DMS153 (cell line): ENCODE measurements at places on chromosomes 13 and 19.
A peak's percentile ranks its signal among the peaks of the same experiment; 100 is the strongest.

DNA sequence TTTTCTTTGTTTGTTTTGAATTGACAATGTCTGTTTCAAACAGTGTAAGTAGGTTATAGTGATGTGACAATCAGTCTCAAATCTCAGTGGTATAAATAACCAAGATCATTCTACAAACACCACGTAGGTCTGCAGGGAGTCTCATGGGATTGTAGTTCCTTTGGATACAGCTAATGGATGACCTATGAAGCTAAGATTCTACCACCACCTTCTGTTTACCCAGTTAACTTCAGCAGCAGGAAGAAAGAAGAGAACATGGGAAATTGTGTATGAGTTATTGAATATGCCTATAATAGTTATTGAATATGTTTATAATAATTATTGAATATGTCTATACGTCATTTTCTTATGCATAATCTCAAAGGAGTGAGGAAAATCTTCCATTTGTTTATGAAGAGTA is 63.9 kb upstream of the SLITRK5 start:
- no peak for DNase-seq

- DNase-seq, result no peak
These were observed 66.3 kb upstream of the UFM1 start for GRCh38 chr13:38283346-38283745.

DNA sequence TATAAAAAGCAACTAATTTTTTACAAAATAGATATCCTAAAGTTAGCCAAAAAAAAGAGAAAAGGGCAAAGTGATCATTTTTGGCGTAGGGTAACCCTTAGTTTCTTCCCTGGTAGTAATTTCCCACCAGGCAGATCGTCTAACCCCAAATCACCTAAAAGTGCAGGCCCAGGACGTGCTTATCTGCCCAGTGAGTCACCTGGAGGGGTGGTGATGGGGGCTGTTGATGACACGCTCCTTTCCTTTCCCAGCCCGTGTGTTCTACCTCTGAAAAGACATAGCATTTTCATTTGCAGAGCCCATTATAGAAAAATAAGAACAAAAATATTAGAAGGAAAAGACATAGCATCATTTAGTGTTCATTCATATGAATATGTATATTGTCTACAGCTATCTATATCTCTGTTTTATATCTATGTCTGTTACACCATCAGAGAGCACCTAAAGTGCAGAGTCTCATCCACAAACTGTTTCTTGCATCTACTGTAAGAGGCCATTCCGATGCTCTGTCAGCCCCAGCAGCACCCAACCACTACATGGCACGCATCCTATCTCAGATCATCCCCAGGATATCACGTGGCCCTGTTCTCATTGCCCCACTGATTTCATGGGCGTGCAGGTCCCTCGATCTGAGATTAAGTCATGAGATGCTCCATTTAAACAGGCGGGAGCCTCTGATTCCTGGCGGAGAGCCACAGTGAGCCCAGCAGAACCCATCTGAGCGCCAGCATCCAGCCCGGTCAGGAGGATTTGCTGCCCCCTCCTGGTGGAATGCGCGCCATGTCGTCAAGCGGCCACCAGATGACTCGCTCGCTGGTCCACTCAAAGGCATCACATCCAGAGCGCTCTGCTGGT is 8.5 kb upstream of the LILRB3 start:
- peak; percentile 82 for DNase-seq

GRCh38 chr13:98252931-98253470 is 75.9 kb upstream of the RNF113B start:
- no peak for DNase-seq

DNA sequence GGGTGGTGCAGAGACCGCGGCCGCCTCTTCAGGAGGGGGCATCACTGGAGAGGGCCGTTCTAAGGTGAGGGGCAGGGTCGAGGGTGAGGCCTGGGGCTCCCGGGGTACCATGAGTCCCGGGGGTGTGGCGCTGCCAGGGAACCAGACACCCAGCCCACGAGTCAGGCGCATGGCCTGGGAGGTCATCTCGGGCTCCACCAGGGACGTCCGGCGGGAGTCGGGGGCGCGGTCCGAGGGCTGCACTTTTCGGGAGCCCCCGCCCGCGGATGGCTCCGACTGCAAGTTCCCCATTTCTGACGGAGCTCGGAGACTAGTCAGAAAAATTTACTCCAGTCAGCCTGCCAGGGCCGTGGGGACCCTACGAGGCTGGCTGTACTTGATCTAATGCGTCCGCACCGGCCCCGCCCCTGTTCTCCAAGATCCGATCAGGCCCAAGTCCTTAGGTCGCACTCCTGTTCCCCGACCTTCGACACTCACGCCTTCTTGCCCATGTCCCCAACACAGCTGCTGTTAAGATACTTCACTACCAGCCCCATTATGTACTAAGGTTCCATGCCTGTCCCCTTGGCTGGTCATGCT is 774 bp downstream of the GGN start:
- no peak for DNase-seq

- no peak for DNase-seq
These were observed 12.9 kb upstream of the CXCL17 start for GRCh38 chr19:42455621-42456081.

GRCh38 chr13:19622193-19622592 is 11.3 kb upstream of the MPHOSPH8 start:
- DNase-seq, result no peak

GRCh38 chr19:38833092-38833425 is 1.5 kb upstream of the ECH1 start:
- no peak for DNase-seq

GRCh38 chr13:30676672-30677071 is 58.7 kb upstream of the ALOX5AP start:
- no peak for DNase-seq

GRCh38 chr19:11995174-11995573 is 30.3 kb downstream of the ZNF763 start:
- no peak for DNase-seq

- DNase-seq, result no peak
These were observed 438.1 kb downstream of the FGF9 start for GRCh38 chr13:22108979-22109378.

DNA sequence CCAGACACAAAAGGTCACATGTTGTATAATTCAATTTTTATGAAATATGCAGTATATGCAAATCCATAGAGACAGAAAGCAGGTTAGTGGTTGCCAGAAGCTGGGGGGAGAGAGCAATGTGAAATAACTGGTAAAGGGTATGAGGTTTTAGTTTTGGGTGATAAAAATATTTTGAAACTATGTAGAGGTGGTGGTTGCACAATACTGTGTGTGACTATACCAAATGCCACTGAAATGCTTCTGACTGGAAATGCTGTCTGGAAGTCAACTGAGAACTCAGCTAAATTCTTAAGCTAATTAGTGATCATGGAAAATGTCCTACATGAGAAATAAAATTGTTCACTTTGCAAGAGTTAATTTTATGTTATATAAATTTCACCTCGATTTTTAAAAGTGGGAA is 65.3 kb upstream of the RXFP2 start:
- no peak for DNase-seq

GRCh38 chr13:40464337-40465014 is 202.0 kb downstream of the FOXO1 start:
- DNase-seq, result peak; percentile 80

GRCh38 chr13:83086948-83087347 is 795.3 kb downstream of the SLITRK1 start:
- DNase-seq, result no peak

DNA sequence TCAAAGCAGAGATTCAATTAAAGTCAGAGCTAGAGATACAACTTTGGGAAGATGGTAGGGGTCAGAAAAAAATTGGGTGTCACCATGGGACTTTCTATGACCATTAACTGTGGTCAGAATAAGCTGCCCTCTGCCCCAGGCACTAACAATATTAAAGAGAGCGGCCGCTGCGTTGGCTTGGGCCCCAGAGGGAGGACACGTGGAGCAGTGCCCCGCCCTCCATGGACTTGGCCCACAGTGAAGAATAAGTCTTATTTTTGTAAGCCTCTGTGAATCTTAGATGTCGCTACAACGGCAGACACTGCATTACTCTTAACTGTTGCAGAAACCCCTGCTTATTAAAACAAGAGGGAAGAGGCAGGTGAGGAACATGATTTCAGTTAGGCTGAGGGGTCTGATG is 172.7 kb downstream of the UQCRFS1 start:
- DNase-seq, result no peak

DNA sequence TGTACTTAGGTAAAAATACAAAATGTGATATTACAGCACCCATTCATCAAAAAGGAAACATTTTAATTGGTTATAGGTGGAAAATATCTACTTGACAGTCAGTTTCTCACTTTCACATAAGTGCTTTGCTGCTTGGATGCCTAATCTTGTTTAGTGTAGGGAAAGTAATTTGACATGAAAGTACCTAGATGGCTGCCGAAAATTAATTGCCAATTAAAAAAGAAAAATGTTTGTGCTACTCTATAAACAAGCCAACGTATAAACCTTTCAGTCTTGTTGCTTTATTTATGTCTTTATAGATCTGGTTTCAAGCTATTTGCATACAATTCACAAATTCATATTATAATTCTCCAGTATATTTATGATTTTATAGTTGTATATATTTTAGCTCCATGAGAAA is 729.9 kb downstream of the DACH1 start:
- no peak for DNase-seq

- DNase-seq, result no peak
These were observed 40.5 kb upstream of the NBEA start for GRCh38 chr13:34901572-34901971.

GRCh38 chr13:23087880-23088279 is 92.9 kb upstream of the SGCG start:
- peak; percentile 12 for DNase-seq

GRCh38 chr13:107322228-107322627 is 754.3 kb upstream of the ARGLU1 start:
- DNase-seq, result peak; percentile 12

- DNase-seq, result peak; percentile 4
These were observed 738.2 kb downstream of the GPC5 start for GRCh38 chr13:92136449-92137155.

DNA sequence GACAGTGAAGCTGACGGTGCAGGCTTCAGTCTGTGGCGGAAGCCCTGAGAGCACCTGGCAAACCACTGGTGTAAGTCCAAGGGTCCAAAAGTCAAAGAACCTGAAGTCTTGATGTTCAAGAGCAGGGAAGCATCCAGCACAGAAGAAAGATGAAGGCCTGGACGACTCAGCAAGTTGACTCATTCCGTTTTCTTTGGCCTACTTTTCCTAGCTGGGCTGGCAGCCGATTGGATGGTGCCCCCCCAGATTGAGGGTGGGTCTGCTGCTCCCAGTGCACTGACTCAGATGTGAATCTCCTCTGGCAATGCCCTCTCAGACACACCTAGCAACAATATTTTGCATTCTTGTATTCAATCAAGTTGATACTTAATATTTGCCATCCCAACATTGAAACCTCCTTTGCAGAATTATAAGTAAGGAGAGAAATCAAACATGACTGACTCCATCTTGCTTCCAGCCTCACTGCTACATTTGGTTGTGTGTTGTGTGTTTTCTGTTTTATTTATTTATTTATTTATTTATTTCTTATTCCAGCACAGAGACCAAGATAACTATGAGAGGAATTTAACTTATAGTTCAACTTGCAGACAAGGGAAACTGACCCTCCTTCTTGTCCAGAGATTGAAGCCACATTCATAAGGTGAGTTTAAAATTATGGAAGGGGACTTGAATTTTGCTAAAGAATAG is 32.8 kb downstream of the IGFL2 start:
- no peak for DNase-seq

DNA sequence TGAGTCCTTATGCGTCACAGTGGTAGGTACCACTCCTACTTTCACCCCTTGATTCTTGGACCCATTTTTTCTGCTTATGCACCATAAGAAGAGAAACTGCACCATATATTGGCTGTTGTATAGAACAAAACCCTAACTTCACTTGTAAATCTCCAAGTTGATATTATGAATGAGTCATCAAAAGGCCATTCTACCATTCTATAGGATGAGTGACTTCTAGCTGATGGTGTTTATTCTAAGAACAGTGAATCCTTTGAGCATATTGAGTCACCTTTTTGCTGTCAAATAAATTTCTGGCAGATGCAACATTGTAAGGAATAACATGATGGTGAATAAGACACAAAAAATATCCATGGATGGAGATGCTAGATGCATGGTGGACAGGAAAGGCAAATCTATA is 57.7 kb downstream of the POLR1D start:
- no peak for DNase-seq

GRCh38 chr13:22463089-22463488 is 717.7 kb upstream of the SGCG start:
- DNase-seq, result no peak

- DNase-seq, result no peak
These were observed 11.4 kb upstream of the IGFL1 start for GRCh38 chr19:46218160-46218559.

DNA sequence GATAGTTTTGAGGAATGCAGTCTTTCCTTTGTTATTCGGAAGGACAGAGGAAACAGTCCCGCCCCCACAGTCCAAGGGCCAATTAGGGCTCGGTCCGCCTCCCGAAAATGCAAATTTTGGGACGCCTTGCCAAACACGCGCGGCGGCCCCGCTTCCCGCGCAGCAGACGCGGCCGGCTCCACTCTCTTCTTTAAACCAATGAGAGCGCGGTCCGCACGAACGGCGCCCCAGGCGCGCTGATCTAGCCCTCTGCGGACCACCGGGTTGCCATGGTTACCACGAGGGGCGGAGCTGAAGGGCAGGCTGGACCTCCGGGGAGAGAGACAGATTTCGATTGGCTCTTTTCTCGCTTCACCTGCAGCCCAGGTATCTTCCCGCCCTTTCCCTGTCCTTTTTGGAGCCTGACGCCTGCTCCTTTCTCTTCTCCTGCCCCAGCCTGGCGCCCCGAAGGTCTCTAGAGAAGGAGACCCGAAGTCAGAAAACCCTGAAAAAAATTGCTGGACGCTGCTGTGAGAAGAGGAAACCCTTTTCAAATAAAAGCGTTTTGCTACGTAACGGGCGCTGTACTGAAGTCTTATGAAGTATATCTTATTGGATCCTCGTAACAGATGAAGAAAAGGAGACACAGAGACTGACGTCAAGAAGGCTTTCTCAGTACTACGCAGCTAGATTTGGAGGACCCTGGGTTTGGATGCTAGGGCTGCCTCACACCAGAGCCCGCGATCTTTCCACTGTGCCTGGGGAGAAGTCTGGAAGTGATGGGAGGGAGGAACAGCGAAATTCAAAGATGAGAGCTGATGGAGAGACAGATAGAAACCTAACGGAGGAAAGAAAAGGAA is 2.0 kb downstream of the PTH2 start:
- peak; percentile 93 for DNase-seq

GRCh38 chr13:21123956-21124355 is 52.4 kb downstream of the SKA3 start:
- no peak for DNase-seq

GRCh38 chr13:44519642-44520041 is 56.5 kb downstream of the TSC22D1 start:
- no peak for DNase-seq

DNA sequence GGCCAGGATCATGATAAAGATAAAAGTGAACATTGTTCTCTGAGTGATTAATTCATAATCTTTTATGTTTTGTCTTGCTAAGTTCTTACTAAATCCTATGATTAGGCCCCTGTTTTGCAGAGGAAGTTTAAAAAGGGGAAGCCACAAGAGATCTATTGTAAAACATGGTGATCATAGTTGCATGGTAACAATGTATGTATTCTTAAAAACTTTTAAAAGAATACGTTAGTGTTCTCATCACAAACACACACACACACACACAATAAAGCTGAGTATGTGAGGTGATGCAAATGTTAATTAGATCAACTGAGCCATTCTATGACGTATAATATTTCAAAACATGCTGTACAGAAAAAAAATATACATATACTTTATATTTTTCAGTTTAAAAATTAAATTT is 51.2 kb downstream of the MBD3L2B start:
- no peak for DNase-seq
